ENCODE measurements at places on chromosomes 1 and 21.

- DNase-seq, result no peak
- no peak overlapping the region for H3K4me3 ChIP-seq
These were observed 378 bp upstream of the F13B start for GRCh38 chr1:197067457-197067818.

- no peak overlapping the region for H3K4me3 ChIP-seq
- DNase-seq, result no peak
- H3K36me3 ChIP-seq, result no peaks in the 10 kb centered on the region
- H3K27me3 ChIP-seq, result no peaks in the 10 kb centered on the region
- no peaks in the 10 kb centered on the region for H3K4me1 ChIP-seq
- peak overlapping the region; percentile 61 for H3K27ac ChIP-seq
These were observed 39.7 kb downstream of the GNG12 start for GRCh38 chr1:67793562-67793961.

- no peak overlapping the region for H3K4me3 ChIP-seq
- H3K27ac ChIP-seq, result no peak overlapping the region
- no peak for DNase-seq
These were observed 85.0 kb downstream of the RGS21 start for GRCh38 chr1:192401825-192402224.

- H3K4me3 ChIP-seq, result peak overlapping the region; percentile 90
- H3K4me1 ChIP-seq, result peaks cover 34% of the 10 kb centered on the region
- DNase-seq, result no peak
- H3K36me3 ChIP-seq, result no peaks in the 10 kb centered on the region
- H3K27me3 ChIP-seq, result no peaks in the 10 kb centered on the region
These were observed 848 bp downstream of the CTTNBP2NL start for GRCh38 chr1:112396653-112397471.

DNA sequence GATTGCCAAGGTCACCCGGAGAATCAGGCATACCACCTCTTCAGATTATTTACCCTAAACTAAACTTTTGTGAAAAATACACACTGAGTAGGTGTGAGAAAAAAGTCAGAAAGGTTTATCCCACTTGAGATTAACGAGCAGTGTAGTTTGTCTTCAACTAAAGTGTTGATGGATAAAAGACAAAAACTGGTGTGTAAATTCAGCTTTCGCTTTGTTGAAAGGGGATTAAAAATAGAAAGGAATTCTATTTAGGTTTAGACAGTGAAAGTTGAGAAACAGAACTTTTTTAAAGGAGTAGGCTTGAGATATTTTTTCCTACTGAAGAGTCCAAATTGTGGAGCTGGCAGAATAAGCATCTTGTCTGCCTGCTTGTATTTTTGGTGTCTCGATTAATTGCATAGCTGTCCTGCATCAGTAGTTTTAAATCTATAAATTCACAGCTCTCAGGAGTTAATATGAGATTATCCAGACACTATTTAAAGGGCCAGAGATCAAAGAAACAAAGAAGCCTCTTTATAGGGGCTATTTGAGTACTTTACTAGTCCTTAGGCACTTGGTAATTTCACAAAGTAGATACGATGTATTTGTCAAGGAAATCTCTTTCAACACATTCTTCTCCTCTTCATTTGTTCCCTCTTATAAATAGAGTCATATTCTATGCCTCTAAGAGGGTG lies 46.7 kb upstream of the RABGAP1L start:
- H3K36me3 ChIP-seq, result no peaks in the 10 kb centered on the region
- H3K27me3 ChIP-seq, result no peaks in the 10 kb centered on the region
- H3K4me3 ChIP-seq, result no peak overlapping the region
- no peak for DNase-seq
- no peaks in the 10 kb centered on the region for H3K4me1 ChIP-seq
- no peak overlapping the region for H3K27ac ChIP-seq

- DNase-seq, result no peak
- no peaks in the 10 kb centered on the region for H3K27me3 ChIP-seq
- no peaks in the 10 kb centered on the region for H3K36me3 ChIP-seq
- no peak overlapping the region for H3K4me3 ChIP-seq
- no peak overlapping the region for H3K27ac ChIP-seq
These were observed 60.6 kb downstream of the RGS2 start for GRCh38 chr1:192869308-192869940.

- H3K27me3 ChIP-seq, result no peaks in the 10 kb centered on the region
- no peaks in the 10 kb centered on the region for H3K36me3 ChIP-seq
- no peaks in the 10 kb centered on the region for H3K4me1 ChIP-seq
- no peak overlapping the region for H3K27ac ChIP-seq
These were observed 7.8 kb downstream of the PGM1 start for GRCh38 chr1:63601061-63601460.

DNA sequence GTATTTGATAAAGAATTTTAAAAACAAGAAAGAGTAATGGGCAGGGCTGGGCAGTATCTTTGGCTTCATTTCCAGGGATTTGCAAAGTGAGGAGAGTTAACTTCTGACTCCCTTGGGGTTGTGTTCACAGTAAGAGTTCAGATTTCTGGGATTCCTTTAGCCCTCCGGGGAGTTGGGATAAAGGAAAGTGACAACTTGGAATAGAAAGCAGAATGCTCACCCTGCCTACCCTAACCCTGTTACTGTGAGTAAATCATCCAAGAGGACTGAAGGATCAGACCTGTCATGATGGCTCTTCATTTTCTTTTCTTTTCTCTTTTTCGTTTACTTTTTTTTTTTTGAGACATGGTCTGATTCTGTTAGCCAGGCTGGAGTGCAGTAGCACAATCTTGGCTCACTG lies 76.1 kb downstream of the CACHD1 start:
- no peaks in the 10 kb centered on the region for H3K27me3 ChIP-seq
- no peak for DNase-seq
- H3K36me3 ChIP-seq, result no peaks in the 10 kb centered on the region
- no peak overlapping the region for H3K4me3 ChIP-seq

DNA sequence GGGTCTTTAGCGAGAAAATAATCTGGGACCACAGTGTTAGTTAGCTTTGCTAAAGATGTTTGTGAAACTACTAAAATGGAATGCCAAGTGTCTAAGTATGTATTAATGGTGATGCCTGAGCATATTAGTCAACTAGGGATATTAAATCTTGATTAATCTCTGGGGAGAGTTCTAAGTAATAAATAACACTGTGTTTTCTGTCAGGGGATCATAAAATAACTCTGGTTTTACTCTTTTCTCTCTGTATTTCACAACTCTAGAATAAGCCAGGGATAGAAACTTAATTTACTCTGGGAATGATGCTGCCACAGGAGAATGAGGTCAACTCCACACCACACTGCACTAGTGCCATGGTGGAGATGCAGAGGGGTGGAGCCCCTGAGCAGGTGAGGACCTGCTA lies 399.2 kb downstream of the PTBP2 start:
- H3K27ac ChIP-seq, result no peak overlapping the region
- no peak for DNase-seq
- H3K36me3 ChIP-seq, result no peaks in the 10 kb centered on the region
- H3K27me3 ChIP-seq, result no peaks in the 10 kb centered on the region
- H3K4me1 ChIP-seq, result no peaks in the 10 kb centered on the region

DNA sequence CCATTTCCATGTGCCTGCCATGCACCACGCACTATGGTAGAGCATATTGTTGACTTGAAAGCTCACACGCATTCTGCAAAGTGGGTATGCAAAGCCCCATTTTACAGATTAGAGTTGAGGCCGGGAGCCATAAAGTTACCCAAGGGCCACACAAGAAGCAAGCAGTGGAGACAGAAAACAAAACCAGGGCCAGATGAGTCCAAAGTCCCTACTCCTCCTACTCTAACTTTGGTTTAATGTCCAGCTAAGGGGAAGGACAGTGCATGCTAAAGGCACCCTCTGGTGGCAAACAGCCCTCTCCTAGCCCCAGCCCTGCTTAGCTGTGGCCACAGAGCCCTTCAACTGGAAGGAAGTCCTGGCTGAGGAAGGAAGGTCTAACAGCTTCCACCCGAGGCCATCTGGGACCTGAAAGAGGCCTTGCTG lies 74.9 kb downstream of the SLC66A1 start:
- H3K4me3 ChIP-seq, result no peak overlapping the region
- DNase-seq, result no peak
- peaks cover 13% of the 10 kb centered on the region for H3K36me3 ChIP-seq
- no peaks in the 10 kb centered on the region for H3K27me3 ChIP-seq
- H3K4me1 ChIP-seq, result peaks cover 61% of the 10 kb centered on the region

DNA sequence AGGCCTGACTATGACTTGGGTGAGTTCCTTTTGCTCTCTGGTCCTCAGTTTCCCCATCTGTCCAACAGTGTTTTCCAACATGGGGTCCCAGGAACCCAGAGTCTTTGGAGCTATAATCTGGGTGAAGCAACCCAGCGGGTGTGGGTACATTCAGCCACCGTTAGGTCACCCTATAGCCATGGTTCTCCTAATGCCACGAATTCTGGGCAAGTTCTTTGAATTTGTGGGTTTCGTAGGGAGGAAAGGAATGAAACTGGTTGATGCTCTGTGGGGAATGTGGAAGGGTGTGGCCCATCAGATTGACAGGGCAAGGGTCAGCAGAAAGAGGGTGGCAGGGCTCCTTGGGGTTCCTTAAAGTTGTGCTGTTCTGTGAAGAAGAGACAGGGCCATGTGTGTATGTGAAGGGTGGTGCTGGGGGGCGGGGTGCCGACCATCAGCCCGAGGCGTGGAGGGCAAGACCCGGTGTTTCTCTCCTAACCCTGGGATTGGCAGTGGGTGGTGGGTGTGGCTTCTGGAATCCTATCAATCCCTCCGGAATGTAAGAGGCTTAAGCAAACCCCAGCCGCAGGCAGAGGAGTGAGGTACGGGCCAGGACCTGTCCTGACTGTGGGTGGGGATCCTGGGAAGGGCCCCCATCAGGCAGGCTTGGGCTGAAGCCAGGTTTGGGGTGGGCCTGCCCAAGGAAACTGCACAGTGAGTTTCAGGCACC lies 35.5 kb upstream of the ZNF362 start:
- no peak overlapping the region for H3K4me3 ChIP-seq
- peak overlapping the region; percentile 83 for H3K27ac ChIP-seq
- no peaks in the 10 kb centered on the region for H3K27me3 ChIP-seq
- DNase-seq, result no peak
- H3K4me1 ChIP-seq, result peaks cover 47% of the 10 kb centered on the region

GRCh38 chr1:11691302-11691914 lies at the start of gene DRAXIN:
Gene DRAXIN (plus strand): TSS chr1:11691710. CDS start chr1:11706259, 14,549 bp downstream.
- H3K4me3 ChIP-seq, result peak within 1 kb of the TSS; percentile 15
- peaks cover 18% of the 10 kb centered on the region for H3K27me3 ChIP-seq
- DNase-seq, result no peak
- no peak within 1 kb of the TSS for H3K27ac ChIP-seq
- H3K36me3 ChIP-seq, result no peaks in the 10 kb centered on the region

GRCh38 chr1:245972476-245972875 lies 534.6 kb downstream of the SMYD3 start:
- no peak for DNase-seq
- no peaks in the 10 kb centered on the region for H3K4me1 ChIP-seq
- H3K36me3 ChIP-seq, result no peaks in the 10 kb centered on the region
- no peak overlapping the region for H3K4me3 ChIP-seq

DNA sequence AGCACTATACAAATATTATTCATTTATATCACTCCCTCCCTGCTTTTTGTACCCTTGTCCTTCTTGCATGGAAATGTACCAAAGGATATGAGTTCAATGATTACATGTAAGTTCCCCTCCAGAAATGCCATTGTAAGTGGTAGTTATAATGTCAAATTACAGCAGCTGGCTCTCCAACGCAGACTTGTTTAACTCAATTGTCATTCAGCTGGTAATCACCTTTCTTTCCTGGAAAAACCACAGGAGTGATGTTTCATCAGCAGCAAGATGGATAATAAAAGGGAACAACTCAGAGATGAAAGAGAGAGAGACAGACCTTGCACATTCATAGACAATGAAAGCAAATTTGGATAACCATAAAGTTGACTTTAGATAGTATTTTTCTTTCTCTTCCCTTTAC lies 578.6 kb upstream of the PBX1 start:
- no peak overlapping the region for H3K4me3 ChIP-seq
- H3K27ac ChIP-seq, result no peak overlapping the region
- no peaks in the 10 kb centered on the region for H3K4me1 ChIP-seq
- no peak for DNase-seq
- H3K36me3 ChIP-seq, result no peaks in the 10 kb centered on the region
- H3K27me3 ChIP-seq, result no peaks in the 10 kb centered on the region

- no peak overlapping the region for H3K27ac ChIP-seq
- H3K36me3 ChIP-seq, result no peaks in the 10 kb centered on the region
These were observed 66.5 kb downstream of the PLXNA2 start for GRCh38 chr1:208177656-208178055.

- no peak for DNase-seq
- no peaks in the 10 kb centered on the region for H3K36me3 ChIP-seq
- H3K4me1 ChIP-seq, result peaks cover 38% of the 10 kb centered on the region
- no peak overlapping the region for H3K4me3 ChIP-seq
- no peaks in the 10 kb centered on the region for H3K27me3 ChIP-seq
- H3K27ac ChIP-seq, result peak overlapping the region; percentile 2
These were observed 18.1 kb downstream of the NAV1 start for GRCh38 chr1:201556841-201557571.

GRCh38 chr1:32801096-32801715 lies 16.0 kb downstream of the YARS1 start:
- H3K27me3 ChIP-seq, result no peaks in the 10 kb centered on the region
- H3K4me1 ChIP-seq, result no peaks in the 10 kb centered on the region
- no peak overlapping the region for H3K27ac ChIP-seq
- DNase-seq, result no peak
- no peak overlapping the region for H3K4me3 ChIP-seq
- peaks cover 87% of the 10 kb centered on the region for H3K36me3 ChIP-seq

- no peaks in the 10 kb centered on the region for H3K4me1 ChIP-seq
- H3K4me3 ChIP-seq, result no peak overlapping the region
- DNase-seq, result no peak
- no peaks in the 10 kb centered on the region for H3K36me3 ChIP-seq
- H3K27me3 ChIP-seq, result no peaks in the 10 kb centered on the region
These were observed 21.4 kb downstream of the SMG7 start for GRCh38 chr1:183493540-183494245.

- H3K36me3 ChIP-seq, result peaks cover 89% of the 10 kb centered on the region
- no peaks in the 10 kb centered on the region for H3K27me3 ChIP-seq
- H3K27ac ChIP-seq, result no peak overlapping the region
- no peak overlapping the region for H3K4me3 ChIP-seq
- no peak for DNase-seq
These were observed 5.8 kb downstream of the ATP5PO start for GRCh38 chr21:33909756-33910155.

DNA sequence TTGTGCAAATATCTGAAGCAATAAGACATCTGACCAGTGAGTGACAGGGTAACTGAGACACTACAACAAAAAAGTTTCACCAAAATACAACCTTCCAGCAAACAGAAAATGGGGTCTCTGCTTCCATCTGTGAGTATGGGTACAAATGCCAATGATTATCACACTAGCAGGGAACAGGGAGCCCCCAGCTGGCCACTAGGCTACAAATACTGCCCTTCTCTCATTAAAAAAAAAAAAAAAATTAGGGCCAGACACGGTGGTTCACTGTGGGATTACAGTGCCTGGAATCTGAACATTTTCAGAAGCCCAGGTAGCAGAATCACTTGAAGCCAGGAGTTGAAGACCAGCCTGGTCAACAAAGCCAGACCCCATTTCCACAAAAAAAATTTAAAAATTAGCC lies 48.4 kb upstream of the EDARADD start:
- DNase-seq, result no peak
- no peaks in the 10 kb centered on the region for H3K27me3 ChIP-seq
- H3K4me1 ChIP-seq, result no peaks in the 10 kb centered on the region
- no peaks in the 10 kb centered on the region for H3K36me3 ChIP-seq
- H3K4me3 ChIP-seq, result no peak overlapping the region

- no peak for DNase-seq
- H3K27ac ChIP-seq, result peak overlapping the region; percentile 82
- H3K4me1 ChIP-seq, result peaks cover 62% of the 10 kb centered on the region
- no peaks in the 10 kb centered on the region for H3K27me3 ChIP-seq
These were observed 240.8 kb upstream of the FGGY start for GRCh38 chr1:59055908-59056719.

- no peak overlapping the region for H3K4me3 ChIP-seq
- H3K36me3 ChIP-seq, result no peaks in the 10 kb centered on the region
- H3K4me1 ChIP-seq, result no peaks in the 10 kb centered on the region
- DNase-seq, result no peak
- no peaks in the 10 kb centered on the region for H3K27me3 ChIP-seq
- H3K27ac ChIP-seq, result no peak overlapping the region
These were observed 361.1 kb downstream of the TGFB2 start for GRCh38 chr1:218705911-218706893.
